ENCODE measurements at places on chromosomes 5 and 9. TPM values are rescaled to one million over a fixed set of nuclear protein-coding genes. Genes with fewer than 3 reads are reported as not detected.

Gene DDX4
- 1.2 TPM for total RNA-seq

DNA sequence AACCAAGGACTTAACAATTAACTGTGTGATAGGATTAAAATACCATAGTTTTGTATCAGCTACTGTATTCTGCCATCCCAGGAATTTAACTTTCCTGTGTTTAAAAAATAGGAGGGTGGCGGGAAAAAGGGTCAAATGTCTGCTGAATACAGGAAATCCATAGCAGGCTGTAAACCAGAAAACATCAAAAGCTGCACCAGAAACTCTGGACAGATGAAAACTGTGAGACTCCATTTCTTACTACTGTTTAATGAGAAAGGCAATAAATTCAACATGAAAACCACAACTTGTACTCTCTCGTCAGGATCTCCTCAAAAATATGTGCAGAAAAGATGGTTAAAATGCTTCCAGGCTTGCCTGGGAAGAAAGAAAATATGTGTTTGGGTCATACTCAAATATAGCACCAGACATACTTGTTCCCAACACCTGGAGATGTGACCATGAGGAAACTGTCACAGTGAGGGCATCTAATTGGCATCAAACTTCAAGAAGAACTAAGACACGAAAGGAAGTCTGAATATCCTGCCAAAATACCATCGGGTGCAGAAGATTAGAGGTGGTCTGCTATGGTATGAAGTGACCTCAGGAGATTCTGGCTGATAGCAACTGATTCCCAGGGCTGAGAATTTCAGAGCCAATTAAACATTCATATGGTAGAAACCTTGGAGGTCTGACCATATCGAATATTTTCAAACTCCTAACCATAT lies 164.7 kb upstream of the TARS1 start:
- DNase-seq: no peak

GRCh38 chr5:43244823-43245565 lies 53.0 kb downstream of the NIM1K start:
- no peak for DNase-seq

- DNase-seq: no peak
Measured at GRCh38 chr9:71072587-71072986, 48.8 kb downstream of the TRPM3 start.

DNA sequence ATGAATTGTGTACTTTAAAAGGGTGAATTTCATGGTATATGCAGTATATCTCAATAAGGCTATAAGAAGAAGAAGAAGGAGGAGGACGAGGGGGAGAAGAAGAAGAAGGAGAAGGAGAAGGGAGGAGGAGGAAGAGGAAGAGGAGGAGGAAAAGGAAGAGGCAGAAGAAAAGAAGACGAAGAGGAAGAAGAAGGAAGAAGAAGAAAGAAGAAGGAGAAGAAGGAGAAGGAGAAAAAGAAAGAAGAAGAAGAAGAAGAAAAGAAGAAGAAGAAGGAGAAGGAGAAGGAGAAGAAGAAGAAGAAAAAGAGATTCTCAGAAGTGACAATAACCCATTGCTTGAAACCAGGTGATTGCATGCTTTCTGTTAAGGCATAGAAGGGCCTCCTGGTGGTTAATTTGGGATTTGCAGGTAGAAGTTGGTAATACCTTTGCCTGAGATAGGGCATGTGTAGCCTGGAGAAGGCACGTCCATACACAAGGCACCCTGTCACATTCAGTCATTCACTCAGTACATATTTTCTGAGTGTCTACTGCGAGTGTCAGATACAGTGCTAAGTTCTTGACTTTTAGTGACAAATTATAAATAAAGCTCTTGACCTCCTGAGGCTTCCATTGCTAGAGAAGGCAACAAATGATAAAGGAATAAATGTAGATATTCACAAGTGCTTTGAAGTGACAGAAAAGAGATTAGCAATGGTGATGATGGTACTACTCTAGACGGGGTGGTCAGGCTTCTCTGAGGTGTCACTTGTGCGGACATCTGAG lies 231.3 kb downstream of the NPR3 start:
- no peak for DNase-seq

- DNase-seq: peak; percentile 59
Measured at GRCh38 chr9:127397646-127398274, 791 bp downstream of the SLC2A8 start.

Gene CDH9
- not detected for total RNA-seq

Gene IL17B
- not detected for total RNA-seq

Gene STC2
- 10.9 TPM for total RNA-seq

Gene SARDH
- total RNA-seq: 1.6 TPM

Gene CYLC2
- total RNA-seq: not detected

DNA sequence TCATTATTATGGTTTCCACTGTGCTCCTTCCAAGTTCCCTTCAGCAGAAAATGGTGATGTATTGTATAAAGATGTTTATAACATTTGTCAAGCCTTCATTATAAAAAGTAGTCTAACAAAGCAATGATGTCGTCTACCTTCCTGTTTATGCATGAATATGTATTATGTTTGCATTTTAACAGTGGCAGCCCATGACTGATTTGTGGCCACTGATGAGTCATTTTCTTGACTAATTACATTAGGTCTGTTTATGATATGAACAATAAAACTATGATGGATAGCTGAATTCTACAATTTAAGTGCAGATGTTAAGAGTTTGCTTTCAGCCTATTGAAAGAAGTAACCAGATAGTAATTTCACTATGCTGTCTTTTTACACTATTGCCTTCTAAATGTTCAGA lies 75.4 kb upstream of the ADAMTS19 start:
- DNase-seq: no peak

DNA sequence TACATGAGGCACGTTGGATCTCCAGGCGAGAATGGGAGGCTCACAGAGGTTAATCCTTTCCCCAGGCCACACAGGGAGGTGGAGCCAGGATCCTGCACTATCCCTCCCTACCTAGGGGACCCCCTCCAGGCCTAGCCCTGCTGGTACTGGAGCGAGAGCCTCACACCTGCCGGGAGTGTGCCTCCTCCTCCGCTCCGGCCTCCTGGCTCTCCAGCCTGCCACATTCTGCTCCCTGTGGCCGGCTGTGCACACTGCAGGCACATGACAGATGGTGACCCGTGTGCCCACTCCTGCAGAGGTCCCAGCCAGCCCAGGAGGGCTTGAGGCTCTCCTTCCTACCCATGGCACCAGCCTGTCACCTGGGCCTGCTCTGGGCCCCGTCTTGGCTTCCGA lies 93.4 kb downstream of the RXRA start:
- no peak for DNase-seq

GRCh38 chr5:161030229-161030628 lies 178.2 kb upstream of the ATP10B start:
- no peak for DNase-seq

Gene DDX46
- 76.5 TPM for total RNA-seq

- no peak for DNase-seq
Measured at GRCh38 chr5:5770825-5771224, 348.3 kb downstream of the ICE1 start.

DNA sequence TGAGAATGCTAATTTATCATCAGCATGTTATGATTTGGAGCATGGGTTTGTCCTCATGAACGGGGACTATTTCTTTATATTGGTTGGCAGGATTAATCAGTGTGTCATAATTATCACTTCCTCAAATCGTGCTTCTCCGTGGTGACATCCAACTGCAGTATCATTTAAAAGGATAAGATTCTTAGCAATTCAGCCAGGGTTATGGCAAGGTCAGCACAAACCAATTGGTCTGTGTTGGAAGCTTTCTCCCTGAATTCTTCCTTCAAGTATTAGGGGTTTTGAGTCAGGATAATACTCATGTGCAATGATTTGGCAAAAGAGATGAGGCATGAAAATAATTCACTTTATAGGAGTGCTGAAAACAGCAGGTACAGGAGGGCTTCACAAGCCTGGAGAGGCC lies 5.5 kb upstream of the CAMLG start:
- no peak for DNase-seq

Gene MSX2
- total RNA-seq: not detected

DNA sequence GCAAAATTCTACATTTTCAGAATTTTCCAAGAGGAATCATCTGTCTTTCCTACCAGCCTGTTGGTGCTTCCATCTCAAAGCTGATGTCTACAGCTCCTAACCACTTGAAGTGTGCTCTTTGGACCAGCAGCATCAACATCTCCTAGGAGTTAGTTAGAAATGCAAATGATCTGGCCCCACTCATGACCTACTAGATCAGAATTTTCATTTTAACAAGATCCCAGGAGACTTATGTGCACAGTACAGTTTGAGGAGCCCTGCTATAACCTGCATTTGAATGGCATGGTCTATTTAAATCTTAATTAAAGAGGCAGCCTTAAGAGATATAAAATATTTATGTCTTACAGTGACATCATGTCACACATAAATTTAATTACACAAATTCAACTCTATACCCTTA lies 33.8 kb downstream of the ITK start:
- no peak for DNase-seq

Gene PCDHGB6
- total RNA-seq: 0.14 TPM

GRCh38 chr9:7348692-7349091 lies 450.9 kb downstream of the DMAC1 start:
- no peak for DNase-seq

- DNase-seq: no peak
Measured at GRCh38 chr5:134975843-134976242, 8.1 kb downstream of the CATSPER3 start.

DNA sequence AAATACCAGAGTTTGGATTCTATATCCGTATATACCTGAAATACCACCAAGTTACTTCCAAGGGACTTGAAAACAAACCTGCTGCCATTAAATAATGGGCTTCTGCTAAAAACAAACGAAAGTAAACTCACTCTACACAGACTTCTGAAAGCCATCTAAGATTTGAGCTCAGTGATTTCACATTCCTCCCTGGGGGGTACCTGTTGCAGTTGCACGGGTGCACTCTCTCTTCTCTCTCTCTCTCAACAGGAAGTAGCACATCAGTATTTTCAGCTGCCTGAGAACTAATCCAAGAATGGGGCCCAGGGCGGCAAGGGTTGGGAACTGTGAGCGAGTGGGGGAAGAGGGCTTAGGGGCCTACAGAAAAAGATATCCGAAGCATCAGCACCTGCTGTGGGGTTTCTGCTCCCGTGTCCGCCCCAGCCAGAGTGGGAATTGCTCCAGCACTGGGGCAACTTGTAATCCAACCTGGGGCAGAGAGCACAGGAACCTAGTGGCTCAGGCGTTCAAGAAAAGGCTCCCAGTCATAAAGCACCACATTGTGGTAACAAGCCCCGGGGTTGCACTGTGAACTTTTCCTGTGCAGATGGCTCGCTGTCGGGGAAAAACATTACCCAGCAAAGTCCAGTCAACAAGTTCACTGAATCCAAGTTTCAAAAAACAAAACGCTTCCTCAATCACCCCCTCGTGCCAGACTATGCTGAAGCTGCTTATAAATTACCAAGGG lies 99.8 kb downstream of the EFNA5 start:
- DNase-seq: peak; percentile 32

Gene DMRTA1
- total RNA-seq: not detected

- no peak for DNase-seq
Measured at GRCh38 chr5:122375801-122376200, 63.8 kb downstream of the SNCAIP start.

Gene GAPT
- 0.57 TPM for total RNA-seq

- no peak for DNase-seq
Measured at GRCh38 chr5:17989036-17989435, 354.8 kb downstream of the TAF11L14 start.

DNA sequence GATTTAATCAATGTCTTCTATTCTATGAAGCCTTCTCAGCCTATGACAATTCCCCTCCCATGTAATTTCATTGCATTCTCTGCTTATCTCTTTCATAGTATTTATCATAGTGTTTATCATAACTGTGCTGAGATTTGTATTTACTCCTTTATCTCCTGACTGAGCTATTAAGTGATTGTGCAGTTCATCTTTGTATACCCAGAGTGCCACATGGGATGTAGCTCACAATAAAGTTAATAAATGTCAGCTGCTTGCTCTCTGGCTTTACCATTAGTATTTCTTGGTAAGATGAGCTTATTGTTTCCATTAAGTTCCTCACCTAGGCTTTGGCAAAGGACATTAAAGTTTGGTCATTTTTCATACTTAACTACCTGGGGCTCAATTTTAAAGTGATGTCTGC lies 275.1 kb upstream of the MPDZ start:
- no peak for DNase-seq

DNA sequence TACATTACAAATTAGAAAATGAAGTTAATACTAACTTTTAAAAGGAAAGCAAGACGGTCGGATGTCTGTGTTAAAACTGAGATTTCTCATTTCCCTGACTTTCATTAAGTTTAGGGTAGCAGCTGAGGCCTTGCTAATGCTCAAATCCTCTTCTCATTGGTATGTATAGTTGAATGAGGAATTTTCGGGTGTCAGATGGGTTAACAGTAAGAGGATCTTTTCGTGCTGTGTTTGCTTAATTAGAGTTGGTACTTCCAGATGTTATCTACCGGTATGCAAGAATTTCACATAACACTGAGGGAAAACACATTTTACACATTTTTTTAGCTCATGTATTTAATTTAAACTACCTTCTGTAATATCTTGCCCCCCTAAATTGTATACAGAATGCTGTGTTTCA lies 168.2 kb upstream of the CTNND2 start:
- DNase-seq: no peak

Gene INSYN2B
- not detected for total RNA-seq

- DNase-seq: no peak
Measured at GRCh38 chr5:153809166-153809565, 229.5 kb downstream of the FAM114A2 start.

Gene SUSD3
- total RNA-seq: 70.4 TPM

DNA sequence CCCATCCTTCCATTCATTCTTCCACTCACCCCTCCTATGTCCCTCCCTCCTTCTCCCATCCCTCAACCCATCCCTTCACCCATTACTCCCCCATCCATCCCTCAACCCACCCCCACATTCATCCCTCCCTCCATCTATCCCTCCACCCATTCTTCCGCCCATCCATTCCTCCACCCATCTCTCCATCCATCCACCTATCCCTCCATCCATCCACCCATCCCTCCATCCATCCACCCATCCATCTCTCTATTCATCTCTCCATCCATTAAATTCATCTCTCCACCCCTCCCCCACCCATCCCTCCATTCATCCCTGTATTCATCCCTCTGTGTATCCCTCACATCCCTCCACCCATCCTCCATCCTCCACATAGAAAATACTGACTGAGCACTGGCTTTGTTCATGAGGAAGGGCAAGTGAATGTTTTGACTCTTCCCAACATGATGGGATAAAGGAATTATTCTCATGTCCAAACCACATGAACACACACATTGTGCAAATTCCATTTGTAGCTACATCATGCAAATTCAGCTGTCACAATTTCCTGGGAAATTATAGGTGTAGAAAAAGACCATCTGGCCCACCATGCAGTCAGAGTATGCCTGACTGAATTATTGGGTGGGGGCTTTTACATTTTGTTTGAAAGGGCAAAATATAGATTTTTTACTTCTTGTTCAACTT lies 6.9 kb upstream of the VAV2 start:
- DNase-seq: no peak

- DNase-seq: peak; percentile 46
Measured at GRCh38 chr5:93621327-93621798, 38.3 kb downstream of the NR2F1 start.

- DNase-seq: no peak
Measured at GRCh38 chr9:130589754-130590153, 10.4 kb downstream of the FUBP3 start.

DNA sequence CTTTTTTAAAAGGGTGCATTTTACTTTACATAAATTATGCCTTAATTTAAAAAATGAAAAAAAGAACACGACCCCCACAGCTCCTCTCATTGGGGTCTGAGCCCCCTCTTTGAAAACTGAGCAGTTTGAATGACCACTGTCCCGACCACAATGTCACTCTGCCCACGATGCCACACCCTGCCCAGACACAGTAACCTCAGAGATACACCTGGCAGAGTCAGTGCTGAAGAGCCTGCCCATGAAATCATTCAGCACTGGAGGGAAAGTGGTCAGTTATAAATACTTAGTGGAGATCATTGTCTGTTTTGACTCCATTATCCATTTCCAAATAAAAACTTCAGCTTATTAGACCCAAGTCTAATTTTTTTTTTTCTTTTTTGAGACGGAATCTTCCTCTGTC lies 49.3 kb downstream of the DNAJC21 start:
- DNase-seq: no peak

All from activated naive CD8-positive, alpha-beta T cell treated with anti-CD3 and anti-CD28 coated beads, Interleukin-2, amount 10 ng/mL, durations not matched to agents 7 days and 5 days (primary cell).